ENCODE measurements at places on chromosomes 3 and 15.
A peak's percentile ranks its signal among the peaks of the same experiment; 100 is the strongest.

DNA sequence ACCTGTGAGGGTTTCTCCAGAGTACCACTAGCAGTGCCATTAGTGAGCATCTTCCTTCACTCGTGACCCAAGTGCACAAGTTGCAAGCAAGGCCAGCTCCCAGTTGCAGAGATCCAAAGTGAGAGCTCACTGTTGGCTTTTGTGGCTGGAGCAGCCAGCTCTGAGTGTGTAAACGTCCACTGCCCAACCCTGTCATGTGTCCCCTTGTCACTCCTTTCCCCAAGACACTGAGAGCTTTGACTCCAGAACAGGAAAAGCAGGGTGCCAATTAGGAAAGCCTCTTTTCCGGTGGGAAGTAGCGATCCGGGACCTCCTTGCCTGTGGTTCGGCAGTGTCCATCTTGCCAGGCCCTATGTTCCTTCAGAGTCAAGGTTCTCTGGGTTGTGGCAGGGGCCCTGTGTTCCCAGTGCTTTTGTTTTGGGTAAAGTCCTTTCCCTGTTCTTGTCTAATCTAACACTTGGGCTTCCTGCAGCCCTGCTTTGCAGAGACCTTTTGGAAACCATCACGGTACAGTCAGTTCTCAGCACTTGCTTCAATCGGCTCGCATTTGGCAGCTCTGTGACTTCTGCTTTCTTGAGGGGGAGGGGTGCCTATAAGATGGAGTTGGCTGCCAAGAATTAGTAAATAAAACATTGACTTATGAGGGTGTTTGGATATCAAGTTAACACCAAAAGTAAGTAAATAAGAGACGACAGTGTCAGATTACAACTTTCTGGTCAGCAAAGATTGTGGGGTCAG is 90.5 kb downstream of the DNASE1L3 start:
- DNase-seq: no peak

GRCh38 chr3:47440131-47440530 is 35.6 kb downstream of the SCAP start:
- no peak for DNase-seq

GRCh38 chr15:81589671-81590070 is 215.7 kb upstream of the TMC3 start:
- DNase-seq: no peak

DNA sequence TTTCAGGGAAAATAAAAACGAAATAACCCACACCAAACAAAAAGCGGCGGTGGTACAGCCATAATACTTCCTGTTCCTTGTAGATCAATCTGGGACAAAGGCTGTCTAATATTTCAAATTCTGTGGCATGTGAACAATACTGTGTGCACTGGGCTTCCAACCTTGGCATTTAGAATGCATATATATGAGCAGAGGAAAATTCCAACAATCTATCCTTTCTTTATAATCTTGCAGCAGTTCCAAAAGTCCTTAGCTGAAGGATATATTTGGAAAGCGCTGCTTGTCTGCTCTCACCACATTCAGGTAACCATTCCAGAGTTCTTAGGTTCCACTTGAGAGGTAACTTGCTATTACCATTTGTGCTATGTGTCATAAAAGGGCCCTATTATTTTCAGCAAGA is 231.8 kb downstream of the RBMS3 start:
- DNase-seq: no peak

DNA sequence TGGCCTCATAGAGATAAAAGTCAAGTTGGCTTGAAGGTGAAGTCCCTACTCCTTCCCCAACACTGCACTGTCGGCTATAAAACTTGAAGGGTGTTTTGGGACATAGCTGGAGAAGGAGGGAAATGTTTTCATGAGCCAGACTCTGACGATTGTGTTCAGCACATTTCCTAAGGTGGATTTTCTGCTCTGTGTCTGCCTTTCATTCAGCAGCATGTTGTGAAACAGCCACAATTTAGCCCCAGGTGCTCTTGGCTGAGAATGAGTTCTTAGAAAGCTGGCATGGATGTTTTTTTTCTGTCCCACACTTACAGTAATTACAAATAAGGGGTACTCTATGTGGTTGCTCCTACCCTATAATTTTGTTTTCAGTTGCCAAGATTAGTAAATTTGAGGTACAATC is 492.4 kb downstream of the MCTP2 start:
- DNase-seq: no peak

DNA sequence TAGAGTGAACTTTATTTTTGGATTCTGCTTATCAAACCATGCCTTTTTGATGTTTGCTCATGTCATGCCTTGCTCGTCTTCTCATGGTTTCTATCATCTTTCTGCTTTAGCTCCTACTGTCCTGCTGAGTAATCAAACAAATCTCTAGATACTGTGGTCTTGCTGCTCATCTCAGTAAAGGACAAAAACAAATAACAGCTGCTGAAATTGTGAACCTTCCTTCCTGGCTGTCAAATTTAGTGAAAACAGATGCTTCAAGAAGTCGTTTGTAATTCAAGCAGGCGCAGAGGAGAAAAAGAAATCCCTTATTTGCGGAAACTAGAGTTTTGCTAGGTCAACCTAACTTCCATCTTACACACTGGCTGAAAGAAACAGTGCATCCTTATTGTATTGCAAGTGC is 616.1 kb upstream of the ALCAM start:
- no peak for DNase-seq

DNA sequence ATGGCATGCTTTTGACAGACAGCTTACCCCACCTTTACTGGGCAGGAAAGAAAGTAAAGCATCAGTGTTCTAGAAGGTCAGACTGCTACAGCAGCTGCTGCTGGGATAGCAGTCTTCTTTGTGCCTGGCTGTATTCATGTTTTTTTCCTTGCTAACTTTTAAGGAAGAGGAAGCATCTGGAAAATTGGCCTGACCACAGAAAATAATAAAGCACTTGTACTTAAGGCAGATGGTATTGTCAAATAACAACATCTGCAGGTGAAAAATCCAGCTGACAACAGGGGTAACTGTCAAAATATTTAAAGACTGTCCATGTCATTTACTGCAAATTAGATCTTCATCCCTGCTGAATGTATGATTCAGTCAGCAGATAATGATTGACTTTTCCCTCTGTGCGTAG is 229.0 kb downstream of the OXSM start:
- DNase-seq: no peak

GRCh38 chr3:87203809-87204208 is 23.3 kb upstream of the CHMP2B start:
- DNase-seq: no peak

DNA sequence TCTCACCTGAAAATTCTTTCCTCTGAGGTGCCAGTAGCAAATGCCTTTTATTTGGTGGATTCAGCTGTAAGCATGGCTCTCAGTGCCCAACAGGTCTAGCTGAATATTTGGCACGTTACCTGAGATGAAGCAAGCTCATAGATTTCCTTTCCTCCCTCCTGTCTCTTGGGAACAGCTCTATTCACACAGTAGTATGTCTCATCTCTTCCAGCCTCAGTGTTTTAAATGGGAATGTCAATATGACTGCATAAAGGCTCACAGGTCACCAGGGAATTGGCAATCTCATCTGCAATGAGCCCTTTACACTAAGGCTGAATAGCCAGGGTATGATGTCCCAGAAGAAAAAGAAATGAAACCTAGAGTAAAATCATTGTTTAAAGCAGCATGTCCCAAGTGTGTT is 733.5 kb downstream of the NTRK3 start:
- no peak for DNase-seq

GRCh38 chr3:50146316-50146901 is 8.7 kb upstream of the SEMA3F start:
- no peak for DNase-seq

DNA sequence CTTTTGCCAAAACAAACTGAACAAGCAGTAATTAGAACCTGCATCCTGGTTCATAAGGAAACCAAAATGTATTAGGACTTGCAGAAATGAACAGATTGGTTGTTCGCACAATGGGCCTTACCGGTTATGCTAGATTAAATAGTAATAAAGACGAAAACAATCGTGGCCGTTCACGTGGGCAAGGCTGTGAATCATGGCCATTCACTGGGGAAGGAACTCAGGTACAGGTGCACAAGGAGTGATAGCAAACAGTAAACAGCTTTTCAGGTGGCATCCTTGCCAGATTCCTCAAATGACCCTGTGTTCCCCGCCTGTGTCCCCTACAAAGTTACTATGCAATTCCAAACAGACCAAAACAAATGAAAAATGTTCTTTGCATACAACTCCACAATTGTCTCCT is 8.2 kb downstream of the LRIG1 start:
- DNase-seq: no peak

GRCh38 chr3:78257951-78258530 is 1218.1 kb downstream of the ROBO2 start:
- DNase-seq: no peak

DNA sequence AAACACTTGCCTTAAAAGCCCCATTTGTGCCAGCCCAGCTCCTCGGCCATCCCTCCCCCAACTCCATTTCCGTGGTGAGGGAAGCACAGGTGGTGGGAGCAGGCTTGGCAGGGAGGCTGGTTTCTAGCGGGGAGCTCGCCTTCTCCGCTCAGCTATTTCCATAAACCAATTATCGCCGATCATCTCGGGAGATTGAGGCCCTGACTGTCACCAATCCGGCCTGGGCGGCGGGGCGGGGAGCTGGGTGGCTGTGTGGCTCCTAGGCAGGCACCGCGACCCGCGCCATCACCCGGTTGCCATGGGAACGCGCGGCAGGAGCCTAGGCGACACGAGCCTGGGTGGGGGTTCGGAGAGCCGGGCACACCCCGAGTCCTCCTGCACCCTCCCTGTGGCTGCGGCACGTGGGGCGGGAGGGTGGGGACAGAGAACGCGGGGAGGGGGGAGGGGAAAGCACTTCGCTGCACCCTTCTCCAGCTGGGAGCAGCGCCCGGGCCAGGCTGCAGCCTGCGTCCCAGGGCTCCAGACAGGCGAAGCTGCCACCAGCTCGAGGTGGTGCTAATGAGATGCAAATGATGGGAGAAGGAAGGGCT is 9.3 kb downstream of the CCDC33 start:
- DNase-seq: peak; percentile 58

- DNase-seq: no peak
Measured at GRCh38 chr3:176490357-176490756, 706.9 kb downstream of the TBL1XR1 start.

DNA sequence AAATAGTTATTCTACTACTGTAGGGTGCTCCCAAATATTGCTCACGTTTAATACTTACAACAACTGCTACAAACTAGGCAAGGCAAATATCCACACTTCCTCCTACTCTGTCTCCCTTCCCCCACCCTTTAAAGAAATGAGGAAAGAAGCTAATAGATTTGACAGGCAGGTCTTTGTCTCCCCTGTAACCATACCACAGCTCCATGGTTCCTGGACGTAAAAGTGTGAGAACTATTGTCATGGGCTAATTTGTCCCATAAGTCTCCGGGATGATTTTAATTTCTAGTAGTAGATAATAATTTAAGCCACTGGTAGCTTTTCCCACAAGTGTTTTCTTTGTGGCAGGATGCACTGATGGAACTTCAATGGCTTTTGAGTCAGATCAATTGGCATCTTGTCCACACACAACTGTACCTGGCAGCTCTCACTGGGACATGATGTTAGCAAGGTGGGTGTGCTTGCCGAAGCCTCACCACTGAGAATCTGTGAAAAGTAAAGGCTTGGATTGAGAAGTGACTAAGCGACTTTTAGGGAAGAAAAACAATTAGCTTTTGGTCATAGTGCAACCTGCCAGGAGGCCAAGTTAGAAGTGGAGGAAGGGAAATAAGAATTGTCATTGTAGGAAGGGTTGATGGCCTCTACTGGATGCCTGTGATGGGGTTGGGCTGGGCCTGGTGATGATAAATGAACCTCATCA is 1.4 kb upstream of the CPOX start:
- DNase-seq: no peak

GRCh38 chr3:4564928-4565586 is 71.9 kb downstream of the ITPR1 start:
- no peak for DNase-seq

DNA sequence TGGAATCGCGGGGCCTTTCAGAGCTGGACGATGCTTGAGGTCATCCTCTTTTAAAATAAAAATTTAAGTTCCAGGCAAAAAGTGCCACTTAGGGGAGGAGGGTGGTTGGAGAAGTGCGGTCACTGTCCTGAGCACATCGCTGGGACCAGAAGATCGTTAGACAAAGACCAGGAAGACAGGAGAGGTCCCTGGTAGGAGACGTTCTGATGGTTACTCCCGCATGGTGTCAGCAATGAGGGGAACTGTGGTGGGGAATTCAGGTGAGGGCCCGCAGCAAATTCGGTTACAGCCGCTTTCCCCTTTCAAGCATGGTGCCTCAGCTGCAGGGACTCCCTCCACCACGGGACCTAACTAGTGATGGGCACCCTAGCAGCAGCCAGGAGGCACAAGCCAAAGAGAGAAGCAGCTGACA is 1.0 kb upstream of the ISY1 start:
- DNase-seq: no peak

DNA sequence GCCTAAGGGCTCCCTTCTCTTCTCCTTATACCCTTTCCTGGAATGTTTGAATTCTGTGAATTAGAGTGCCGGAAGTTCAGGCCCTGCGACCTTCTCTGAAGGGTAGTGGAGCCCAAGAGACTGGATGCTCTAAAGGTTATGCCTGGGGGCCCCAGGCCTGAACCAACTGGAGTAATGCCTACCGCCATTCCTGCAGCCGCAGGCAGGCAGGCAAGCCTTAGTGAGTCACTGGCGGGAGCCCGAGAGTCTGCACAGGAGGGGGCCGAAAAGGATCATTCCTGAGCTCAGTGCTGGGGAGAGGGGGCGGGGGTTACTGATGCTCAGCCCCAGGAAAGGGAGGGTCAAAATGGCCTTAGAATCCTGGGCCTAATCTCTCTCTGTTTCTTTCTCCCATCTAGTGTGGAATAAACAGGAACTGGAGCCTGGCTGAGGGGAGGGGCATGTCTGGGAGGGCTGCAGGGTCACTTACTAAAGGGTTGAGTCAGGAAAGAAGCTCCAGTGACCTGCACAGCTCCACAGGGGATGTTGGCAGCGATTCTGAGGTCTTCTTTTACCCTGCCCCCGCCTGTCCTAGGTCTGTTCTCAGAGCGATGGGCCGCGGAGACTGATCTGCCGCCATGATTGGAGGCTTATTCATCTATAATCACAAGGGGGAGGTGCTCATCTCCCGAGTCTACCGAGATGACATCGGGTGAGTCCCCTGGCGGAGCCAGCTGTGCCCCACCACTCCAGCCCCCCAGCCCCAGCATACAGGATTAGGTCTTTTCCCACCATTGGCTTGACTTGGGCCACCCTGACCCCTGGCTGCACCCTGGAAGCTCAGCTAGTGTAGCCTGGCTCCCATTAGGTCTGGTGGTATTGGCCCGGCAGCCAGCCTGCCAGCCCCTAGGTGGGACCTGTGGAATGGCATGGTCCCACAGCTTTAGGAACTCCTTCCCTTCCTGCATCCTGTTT is 2.0 kb downstream of the AP2M1 start:
- DNase-seq: no peak

- no peak for DNase-seq
Measured at GRCh38 chr15:43210172-43210745, 10.6 kb downstream of the EPB42 start.

GRCh38 chr3:102529452-102529851 is 94.6 kb downstream of the ZPLD1 start:
- DNase-seq: no peak

DNA sequence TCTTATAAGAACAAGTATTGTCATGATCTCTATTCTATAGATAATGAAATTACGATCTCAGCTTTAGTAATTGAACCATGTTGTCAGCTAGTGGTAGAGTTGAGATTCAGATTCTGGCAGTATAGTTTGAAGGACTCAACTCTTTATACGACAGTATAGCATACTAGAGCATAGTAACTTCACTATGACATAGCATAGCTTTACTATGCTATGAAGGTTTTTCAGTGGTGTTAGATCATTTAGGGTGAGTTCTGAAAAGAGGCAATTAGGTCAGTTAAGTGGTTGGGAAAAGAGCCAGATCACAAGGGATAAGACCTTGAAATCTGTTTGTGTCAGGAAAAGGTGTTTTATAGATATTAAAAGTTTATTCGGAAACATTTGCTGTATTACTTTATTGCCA is 8.1 kb downstream of the STX19 start:
- no peak for DNase-seq

All from Right ventricle myocardium inferior (tissue), 1 donor.